Calu3 (cell line): ENCODE measurements at places on chromosomes 2 and 18. TPM values are rescaled to one million over a fixed set of nuclear protein-coding genes. Genes with fewer than 3 reads are reported as not detected.

Gene REG1A
- total RNA-seq = not detected in 2 replicates

Gene HOXD9
- not detected in 2 replicates for total RNA-seq

Gene IL36A
- total RNA-seq = not detected in 2 replicates

Gene MDH1B
- total RNA-seq = 0.94 and 1.9 TPM in 2 replicates

Gene NAT8
- not detected in 2 replicates for total RNA-seq

Gene IKZF2
- total RNA-seq = 26.0 and 26.1 TPM in 2 replicates

Gene AGAP1
- total RNA-seq = 56.4 and 63.8 TPM in 2 replicates

Gene CCBE1
- total RNA-seq = 0.05 and 0.12 TPM in 2 replicates

- H3K4me3 ChIP-seq = no peak within 1 kb of the TSS
- no peak within 1 kb of the TSS for H3K27ac ChIP-seq
- no peaks in the 10 kb centered on the region for H3K36me3 ChIP-seq
- H3K4me1 ChIP-seq = peaks cover 12% of the 10 kb centered on the region
Observed at GRCh38 chr2:68734688-68735525, at the start of gene ARHGAP25. ARHGAP25 (plus strand) TSS chr2:68734811; CDS start chr2:68735200, 389 bp downstream.

DNA sequence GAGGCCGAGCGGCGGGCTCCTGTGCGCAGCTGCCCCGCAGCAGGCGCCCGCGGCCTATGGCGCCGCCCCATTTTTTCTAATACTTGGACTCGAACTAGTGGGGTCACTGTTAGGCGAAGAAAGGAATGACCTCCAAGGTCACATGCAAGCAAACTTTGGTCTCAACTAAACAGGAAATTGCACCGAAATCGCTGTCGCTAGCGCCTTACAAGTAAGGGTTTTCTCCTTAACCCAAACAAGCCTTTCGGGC lies 339 bp downstream of the ACAA2 start:
- peak overlapping the region; percentile 79 for H3K27ac ChIP-seq
- H3K4me1 ChIP-seq = peaks cover 29% of the 10 kb centered on the region
- no peaks in the 10 kb centered on the region for H3K27me3 ChIP-seq
- DNase-seq = peak; percentile 43
- peaks cover 28% of the 10 kb centered on the region for H3K36me3 ChIP-seq
- H3K4me3 ChIP-seq = peak overlapping the region; percentile 74

DNA sequence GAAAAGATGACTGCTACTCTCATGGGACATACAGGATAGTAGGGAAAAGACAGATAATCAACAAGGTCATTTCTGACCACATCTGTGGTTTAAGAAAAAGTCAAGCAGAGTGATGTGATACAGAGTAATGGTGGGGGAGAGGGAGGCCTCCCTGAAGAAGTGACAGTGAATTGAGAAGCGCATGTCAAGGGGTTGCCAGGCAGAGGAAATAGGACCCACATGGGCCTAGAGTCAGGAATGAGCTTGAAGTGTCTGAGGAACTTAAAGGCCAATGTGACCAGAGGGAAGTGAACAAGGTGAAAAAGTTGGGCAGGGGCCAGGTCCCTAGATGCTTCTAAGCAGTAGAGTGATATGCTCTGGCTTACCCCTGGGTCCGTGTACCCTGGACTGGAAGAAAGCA lies 113.5 kb upstream of the PPP1CB start:
- peak overlapping the region; percentile 3 for H3K27ac ChIP-seq
- DNase-seq = no peak
- peaks cover under 1% of the 10 kb centered on the region for H3K36me3 ChIP-seq
- H3K27me3 ChIP-seq = no peaks in the 10 kb centered on the region
- H3K4me1 ChIP-seq = peaks cover 38% of the 10 kb centered on the region
- H3K4me3 ChIP-seq = no peak overlapping the region

GRCh38 chr2:29238497-29238896 lies 123.3 kb downstream of the CLIP4 start:
- H3K36me3 ChIP-seq = no peaks in the 10 kb centered on the region
- peaks cover 10% of the 10 kb centered on the region for H3K4me1 ChIP-seq

DNA sequence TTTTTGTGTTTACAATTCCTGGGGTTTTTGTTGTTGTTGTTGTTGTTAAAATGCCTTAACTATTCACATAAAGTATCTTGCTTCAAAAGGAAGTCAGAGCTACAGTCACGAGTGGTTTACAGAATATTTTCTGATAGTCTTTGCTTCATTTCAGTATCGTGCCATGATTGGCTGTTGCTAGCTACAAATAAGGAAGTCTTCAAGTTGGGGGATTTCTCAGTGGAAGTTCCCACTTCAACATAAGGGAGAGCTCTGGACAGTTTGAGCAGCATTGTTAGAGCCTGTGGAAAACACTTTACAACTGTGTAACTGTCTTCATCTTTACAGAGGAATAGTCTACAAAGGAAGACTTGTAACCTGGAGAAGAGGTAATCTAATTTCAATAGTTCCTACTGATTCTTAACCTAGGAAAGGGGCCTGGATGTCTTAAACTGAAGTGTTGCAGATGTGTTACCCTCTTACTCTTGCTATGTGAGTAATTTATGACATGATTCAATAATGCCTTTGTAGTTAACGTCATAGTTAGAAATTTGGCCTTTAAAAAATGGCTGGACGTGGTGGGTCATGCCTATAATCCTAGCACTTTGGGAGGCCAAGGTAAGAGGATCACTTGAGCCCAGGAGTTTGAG lies 23.4 kb upstream of the TANK start:
- H3K4me1 ChIP-seq = peaks cover 56% of the 10 kb centered on the region
- DNase-seq = peak; percentile 26
- peaks cover 20% of the 10 kb centered on the region for H3K36me3 ChIP-seq
- peak overlapping the region; percentile 89 for H3K27ac ChIP-seq
- no peaks in the 10 kb centered on the region for H3K27me3 ChIP-seq
- peak overlapping the region; percentile 72 for H3K4me3 ChIP-seq

DNA sequence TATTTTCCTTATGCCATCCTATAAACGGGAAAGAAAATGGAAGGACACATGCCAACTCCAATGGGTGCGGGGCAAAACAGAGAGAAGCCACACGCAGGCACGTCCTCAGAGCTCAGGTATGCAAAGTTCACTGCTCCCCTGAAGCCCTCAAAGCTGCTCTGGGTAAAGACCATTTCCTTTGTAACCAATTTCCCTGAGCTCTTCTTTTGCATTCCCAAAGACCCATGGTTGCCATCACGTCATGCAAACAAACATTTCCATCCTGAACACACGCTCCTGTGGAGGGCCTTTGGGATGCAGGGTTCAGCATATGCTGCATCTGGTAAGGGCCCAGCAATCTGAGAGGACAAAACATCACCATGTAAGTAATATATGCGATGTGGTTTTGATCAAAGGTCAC lies 69.4 kb downstream of the EMILIN2 start:
- H3K4me3 ChIP-seq = no peak overlapping the region
- H3K27ac ChIP-seq = no peak overlapping the region
- no peaks in the 10 kb centered on the region for H3K27me3 ChIP-seq
- H3K4me1 ChIP-seq = peaks cover 14% of the 10 kb centered on the region
- H3K36me3 ChIP-seq = peaks cover 26% of the 10 kb centered on the region

DNA sequence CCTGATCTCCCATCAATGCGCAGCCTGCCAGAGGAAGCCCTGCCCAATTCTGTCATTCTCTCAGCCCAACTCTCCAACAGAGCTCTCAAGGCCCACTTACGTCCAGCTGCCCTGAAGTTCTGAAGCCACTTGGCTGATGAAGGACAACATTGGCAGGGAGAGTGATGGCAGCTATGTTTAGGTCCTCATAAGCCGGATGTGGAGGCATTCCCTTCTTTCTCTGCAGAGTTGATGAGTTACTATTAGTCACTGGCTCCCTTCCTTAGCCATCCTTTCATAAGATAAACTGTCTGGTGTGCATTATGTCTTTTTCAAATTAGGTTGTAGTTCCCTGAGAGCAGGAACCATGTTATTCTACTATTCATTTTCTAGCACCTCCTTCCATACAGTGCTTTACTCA lies 22.5 kb upstream of the TACR1 start:
- H3K36me3 ChIP-seq = no peaks in the 10 kb centered on the region
- H3K4me3 ChIP-seq = no peak overlapping the region
- peaks cover 39% of the 10 kb centered on the region for H3K27me3 ChIP-seq
- no peaks in the 10 kb centered on the region for H3K4me1 ChIP-seq
- no peak for DNase-seq
- H3K27ac ChIP-seq = no peak overlapping the region

GRCh38 chr2:119873350-119874315 lies 113.9 kb downstream of the PTPN4 start:
- DNase-seq = no peak
- H3K27ac ChIP-seq = peak overlapping the region; percentile 2
- H3K4me3 ChIP-seq = no peak overlapping the region
- H3K27me3 ChIP-seq = no peaks in the 10 kb centered on the region
- no peaks in the 10 kb centered on the region for H3K36me3 ChIP-seq

DNA sequence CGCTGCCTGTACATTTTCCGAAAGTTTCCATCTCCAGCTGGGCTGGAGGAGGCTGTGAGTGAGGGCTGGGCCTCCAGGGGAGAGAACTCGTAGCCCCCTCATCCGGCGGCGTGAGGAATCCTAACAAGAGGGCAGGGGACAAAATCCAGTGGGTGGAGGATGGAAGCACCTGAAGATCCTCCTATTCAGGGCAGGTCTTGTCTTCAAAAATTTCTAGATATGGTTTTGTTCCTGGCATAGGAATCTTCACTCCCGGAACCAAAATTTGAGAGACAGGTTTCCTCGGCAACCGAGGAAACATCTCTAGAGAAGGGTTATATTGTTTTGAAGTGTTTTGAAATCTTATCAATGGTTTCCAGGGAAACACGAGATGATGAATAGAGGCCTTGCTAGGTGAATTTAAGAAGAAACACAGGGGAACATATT lies 136.7 kb downstream of the SH3BP4 start:
- no peak for DNase-seq
- H3K4me3 ChIP-seq = peak overlapping the region; percentile 12
- H3K27ac ChIP-seq = peak overlapping the region; percentile 16
- peaks cover 43% of the 10 kb centered on the region for H3K27me3 ChIP-seq
- peaks cover 18% of the 10 kb centered on the region for H3K4me1 ChIP-seq

- H3K27me3 ChIP-seq = no peaks in the 10 kb centered on the region
- H3K4me1 ChIP-seq = no peaks in the 10 kb centered on the region
- H3K36me3 ChIP-seq = no peaks in the 10 kb centered on the region
- no peak overlapping the region for H3K27ac ChIP-seq
- DNase-seq = no peak
Observed at GRCh38 chr2:5235701-5236100, 456.5 kb upstream of the SOX11 start.

- H3K4me3 ChIP-seq = no peak overlapping the region
- H3K27me3 ChIP-seq = no peaks in the 10 kb centered on the region
- H3K4me1 ChIP-seq = no peaks in the 10 kb centered on the region
- no peaks in the 10 kb centered on the region for H3K36me3 ChIP-seq
- H3K27ac ChIP-seq = no peak overlapping the region
Observed at GRCh38 chr2:56540916-56541315, 357.1 kb downstream of the CCDC85A start.

DNA sequence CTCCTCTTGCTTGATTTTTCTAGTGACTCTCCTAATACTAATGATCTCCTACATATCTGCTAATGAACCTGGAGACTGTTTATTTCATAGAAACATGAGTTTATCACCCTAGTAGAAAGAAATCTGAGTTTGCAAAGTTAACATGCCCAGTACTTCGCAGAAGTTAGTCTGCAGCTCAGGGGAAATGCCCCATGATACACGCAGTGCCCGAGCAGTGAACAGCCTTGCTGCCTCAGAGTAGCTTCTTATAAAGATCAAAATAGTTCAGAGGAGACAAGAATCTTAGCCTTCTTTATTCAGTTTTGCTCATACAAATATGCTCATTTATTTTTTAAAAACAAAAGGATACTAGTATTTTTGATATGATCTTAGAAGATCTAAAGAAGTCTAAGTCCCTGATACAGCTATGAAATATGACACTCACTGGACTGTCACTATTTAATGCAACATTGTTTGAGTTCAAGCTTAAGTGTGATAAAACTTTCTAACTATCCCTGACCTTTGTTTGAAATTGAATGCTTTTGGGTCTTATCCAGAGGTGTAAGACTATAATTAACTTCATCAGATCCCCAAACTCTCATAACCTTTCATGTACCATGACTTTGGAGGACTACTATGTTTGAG lies 20.5 kb downstream of the FRZB start:
- H3K27ac ChIP-seq = no peak overlapping the region
- no peaks in the 10 kb centered on the region for H3K27me3 ChIP-seq
- no peak for DNase-seq
- no peaks in the 10 kb centered on the region for H3K4me1 ChIP-seq
- no peak overlapping the region for H3K4me3 ChIP-seq

- peaks cover 8% of the 10 kb centered on the region for H3K4me1 ChIP-seq
- H3K27me3 ChIP-seq = peaks cover 36% of the 10 kb centered on the region
- H3K4me3 ChIP-seq = no peak overlapping the region
- no peak overlapping the region for H3K27ac ChIP-seq
Observed at GRCh38 chr2:238236571-238236970, 3.3 kb downstream of the HES6 start.

GRCh38 chr2:2826209-2826551 lies 495.1 kb upstream of the MYT1L start:
- no peak for DNase-seq
- H3K4me3 ChIP-seq = no peak overlapping the region
- H3K4me1 ChIP-seq = no peaks in the 10 kb centered on the region
- H3K27me3 ChIP-seq = no peaks in the 10 kb centered on the region
- no peaks in the 10 kb centered on the region for H3K36me3 ChIP-seq
- H3K27ac ChIP-seq = no peak overlapping the region

- DNase-seq = no peak
- H3K4me3 ChIP-seq = no peak overlapping the region
- H3K27ac ChIP-seq = no peak overlapping the region
- H3K36me3 ChIP-seq = no peaks in the 10 kb centered on the region
Observed at GRCh38 chr2:109065391-109065734, 63.6 kb upstream of the SH3RF3 start.

- DNase-seq = no peak
- no peak overlapping the region for H3K27ac ChIP-seq
- no peaks in the 10 kb centered on the region for H3K4me1 ChIP-seq
Observed at GRCh38 chr18:6668836-6669235, 60.7 kb upstream of the ARHGAP28 start.

DNA sequence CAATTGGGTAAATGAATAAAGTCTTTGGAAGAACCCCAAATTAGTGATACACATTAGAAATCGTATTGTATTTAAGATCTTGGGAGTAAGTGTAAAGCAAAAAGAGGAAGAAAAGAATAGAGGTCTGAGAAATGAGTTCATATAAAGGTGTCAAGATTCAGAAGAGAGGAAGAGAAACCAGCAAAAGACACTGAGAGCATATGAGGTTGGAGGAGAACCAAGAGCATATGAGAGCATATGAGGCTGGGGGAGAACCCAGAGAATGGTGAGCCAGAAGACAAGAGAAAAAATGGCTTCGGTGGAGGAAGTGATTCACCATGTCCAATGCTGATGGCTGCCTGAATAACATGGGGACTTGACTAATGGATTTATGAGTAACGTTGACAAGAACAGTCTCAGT lies 620.1 kb upstream of the GCFC2 start:
- H3K27ac ChIP-seq = no peak overlapping the region
- H3K27me3 ChIP-seq = no peaks in the 10 kb centered on the region
- no peaks in the 10 kb centered on the region for H3K4me1 ChIP-seq
- H3K4me3 ChIP-seq = no peak overlapping the region
- no peaks in the 10 kb centered on the region for H3K36me3 ChIP-seq
